SK-N-DZ (cell line): ENCODE measurements at places on chromosomes 1 and 21.

DNA sequence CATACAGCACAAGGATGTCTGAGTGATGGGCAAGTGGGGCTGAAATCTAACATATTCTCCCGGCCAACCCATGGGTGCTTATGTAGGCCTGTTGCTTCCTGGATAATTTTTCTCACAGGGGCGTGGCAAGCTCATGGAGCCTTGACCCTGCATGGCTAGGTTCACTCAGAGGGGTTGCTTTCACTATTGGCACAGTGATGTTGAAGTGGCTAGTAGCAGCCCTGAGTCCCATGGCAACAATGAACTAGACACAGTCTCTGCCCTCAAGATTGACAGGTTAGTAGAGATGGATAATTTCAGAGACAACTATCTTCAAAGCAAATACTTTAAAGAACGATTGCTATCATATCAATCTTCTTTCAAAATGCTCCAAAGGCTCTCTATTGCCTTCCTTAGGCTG is 6.5 kb upstream of the MAB21L3 start:
- DNase-seq, result no peak

DNA sequence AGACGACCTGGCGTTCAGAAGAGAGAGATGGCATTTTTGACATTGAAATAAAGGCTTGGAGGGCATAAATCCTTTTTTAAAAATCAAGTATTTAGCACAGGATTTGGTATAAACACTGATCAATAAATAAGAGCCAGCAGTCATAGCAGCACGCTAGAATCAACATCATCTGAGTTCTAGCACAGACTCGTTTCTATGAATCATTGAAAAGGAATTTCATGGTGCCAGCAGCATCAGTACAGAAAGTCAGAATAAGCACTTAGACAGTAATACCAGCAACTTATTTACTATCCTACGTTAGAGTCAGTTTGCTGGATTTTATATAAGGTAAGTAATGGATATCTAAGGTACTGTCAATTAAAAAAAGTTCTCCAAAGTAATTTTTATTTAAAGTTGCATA is 119.3 kb downstream of the HLCS start:
- no peak for DNase-seq

DNA sequence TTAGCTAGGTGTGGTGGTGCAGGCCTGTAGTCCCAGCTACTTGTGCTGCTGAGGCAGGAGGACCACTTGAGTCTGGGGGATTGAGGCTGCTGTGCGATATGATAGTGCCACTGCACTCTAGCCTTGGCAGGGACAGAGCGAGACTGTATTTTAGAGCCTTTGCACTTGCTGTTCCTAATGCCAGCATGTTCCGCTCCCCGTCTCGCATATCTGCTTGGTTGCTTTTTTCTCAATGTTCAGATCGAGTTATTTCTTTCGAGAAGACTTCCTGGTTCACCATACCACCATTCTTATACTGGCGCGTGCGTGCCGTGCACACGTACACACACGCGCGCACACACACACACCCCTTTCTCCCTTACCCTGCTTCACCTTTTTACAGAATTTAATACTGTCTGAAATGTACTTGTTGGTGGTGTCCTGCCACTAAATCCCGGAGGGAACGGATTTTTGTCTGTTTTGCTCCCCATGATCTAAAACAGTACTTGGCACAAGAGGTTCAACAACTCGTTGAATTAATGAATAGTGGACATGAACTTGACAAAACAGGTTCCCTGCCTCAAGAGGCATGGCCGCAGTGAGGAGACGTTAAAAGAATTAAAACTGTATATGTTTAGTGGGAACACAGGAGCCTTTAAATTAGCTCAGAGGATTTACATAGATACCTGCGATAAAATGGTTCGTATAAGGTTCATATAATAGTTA is 1.1 kb upstream of the RPRD2 start:
- DNase-seq, result peak; percentile 59

GRCh38 chr1:40435471-40435870 is 14.8 kb upstream of the ZFP69B start:
- no peak for DNase-seq

GRCh38 chr1:114448370-114449036 is 62.5 kb downstream of the TRIM33 start:
- DNase-seq, result no peak

GRCh38 chr1:101849356-101849755 is 147.4 kb downstream of the OLFM3 start:
- no peak for DNase-seq

- DNase-seq, result no peak
Measured at GRCh38 chr1:159979257-159979656, 25.2 kb upstream of the SLAMF9 start.

GRCh38 chr1:53860967-53861411 is 22.9 kb upstream of the NDC1 start:
- DNase-seq, result peak; percentile 40

GRCh38 chr1:22851517-22851916 is 121.1 kb downstream of the LACTBL1 start:
- no peak for DNase-seq

DNA sequence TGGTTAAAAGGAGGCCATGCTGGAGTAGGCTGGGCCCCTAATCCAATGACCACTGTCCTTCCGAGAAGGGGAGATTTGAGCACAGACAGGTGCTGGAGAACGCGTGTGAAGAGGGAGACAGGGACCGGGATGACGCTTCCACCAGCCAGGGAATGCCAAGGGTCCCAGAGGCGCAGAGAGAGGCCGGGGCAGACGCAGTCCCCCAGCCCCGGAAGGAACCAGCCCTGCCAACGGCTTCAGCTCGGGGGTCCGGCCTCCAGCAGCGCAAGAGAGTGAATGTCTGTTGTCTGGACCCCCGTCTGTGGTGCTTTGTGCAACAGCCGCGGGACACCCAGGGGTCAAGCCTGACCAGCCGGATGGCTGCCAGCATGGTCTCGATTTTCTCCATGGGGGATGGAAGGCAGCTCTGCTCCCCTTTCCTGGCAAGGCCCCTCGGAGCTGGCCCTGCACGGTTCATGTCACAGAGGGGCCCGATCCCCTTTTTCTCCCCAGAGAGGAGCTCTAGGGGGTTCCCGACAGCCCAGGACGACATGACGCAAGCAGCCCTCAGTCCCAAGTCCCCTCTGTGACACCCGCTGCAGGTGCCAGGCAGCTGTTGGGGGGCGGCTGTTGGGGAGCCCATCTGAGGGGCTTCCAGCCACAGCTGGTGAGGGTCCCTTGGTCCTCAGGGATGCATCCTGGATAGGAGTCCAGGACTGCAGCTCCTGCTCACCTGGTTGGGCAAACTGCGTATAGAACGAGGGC is 73.5 kb downstream of the SIK1 start:
- no peak for DNase-seq

GRCh38 chr1:193456811-193457280 is 270.4 kb upstream of the B3GALT2 start:
- DNase-seq, result no peak

- no peak for DNase-seq
Measured at GRCh38 chr1:37424523-37424922, 49.9 kb upstream of the ZC3H12A start.

DNA sequence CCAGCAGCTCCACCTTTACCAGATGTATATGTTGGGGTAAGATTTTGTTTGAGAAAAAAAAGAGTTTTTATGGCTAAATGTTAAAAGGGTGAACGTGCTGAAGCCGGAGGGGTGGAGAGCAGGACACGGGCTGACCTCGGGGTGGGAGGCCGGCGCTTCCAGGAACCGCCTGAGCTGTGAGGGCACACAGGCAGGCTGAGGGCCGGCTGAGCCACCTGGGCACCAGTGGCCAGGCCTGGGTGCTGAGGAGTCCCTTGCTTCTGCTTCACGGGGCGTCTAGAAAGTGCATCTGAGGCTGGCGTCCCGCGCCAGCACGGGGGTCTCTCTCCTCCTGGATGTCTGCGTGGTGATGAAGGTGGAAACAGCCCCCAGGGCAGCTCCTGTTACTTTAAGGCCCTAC is 33.6 kb upstream of the ADARB1 start:
- no peak for DNase-seq

DNA sequence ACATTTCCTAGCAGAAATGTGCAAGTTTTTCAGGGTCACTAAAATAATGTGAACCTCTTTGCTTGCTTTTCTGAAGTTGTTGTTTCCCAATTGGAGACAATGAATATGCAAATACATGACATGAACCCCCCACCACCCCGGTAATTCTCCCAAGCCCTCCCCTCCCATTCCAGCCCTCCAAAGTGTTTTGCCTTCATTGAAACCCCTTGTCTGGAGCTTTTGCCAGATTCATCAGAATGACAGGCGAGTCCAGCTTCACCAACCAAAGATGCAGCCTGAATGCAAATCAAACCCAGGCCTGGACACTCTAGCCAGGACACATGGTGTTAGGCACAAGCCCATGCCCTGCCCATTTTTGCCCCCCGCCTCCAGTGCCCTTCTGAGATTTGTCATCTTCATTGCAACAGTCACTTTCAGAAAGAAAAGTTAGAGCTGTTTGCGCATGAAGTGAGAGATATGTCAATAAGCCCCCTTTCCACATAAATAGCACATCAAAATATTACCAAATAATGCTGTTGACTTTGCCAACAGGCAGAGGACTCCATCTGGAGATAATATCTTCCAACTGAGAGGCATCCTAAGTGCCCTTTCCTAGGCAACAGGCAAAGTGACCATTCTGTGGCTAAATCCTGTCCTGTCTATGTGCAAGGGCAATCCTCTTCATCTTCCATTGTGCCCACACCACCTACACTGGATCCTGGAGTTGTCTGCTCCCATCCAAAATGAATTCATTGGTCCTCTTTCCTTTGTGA is 145.6 kb upstream of the NFIA start:
- no peak for DNase-seq

DNA sequence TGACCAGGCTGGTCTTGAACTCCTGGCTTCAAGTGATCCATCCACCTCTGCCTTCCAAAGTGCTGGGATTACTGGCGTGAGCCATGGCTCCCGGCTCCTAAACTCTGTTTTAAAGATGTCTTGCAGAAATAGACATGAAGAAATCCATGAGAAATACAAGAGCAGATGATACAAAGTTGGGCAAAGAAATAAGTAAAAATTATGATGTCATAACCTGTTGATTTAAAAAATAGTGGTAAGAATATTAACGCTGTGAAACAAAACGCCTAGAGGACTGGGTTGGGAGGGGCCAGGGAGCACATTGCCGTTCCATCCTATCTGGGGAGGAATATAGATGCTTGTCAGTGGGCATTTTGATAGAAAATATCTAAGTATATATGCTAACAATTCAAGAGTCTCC is 1.2 kb upstream of the ITGB2 start:
- DNase-seq, result no peak

GRCh38 chr1:38685388-38685787 is 174.2 kb downstream of the RRAGC start:
- no peak for DNase-seq

DNA sequence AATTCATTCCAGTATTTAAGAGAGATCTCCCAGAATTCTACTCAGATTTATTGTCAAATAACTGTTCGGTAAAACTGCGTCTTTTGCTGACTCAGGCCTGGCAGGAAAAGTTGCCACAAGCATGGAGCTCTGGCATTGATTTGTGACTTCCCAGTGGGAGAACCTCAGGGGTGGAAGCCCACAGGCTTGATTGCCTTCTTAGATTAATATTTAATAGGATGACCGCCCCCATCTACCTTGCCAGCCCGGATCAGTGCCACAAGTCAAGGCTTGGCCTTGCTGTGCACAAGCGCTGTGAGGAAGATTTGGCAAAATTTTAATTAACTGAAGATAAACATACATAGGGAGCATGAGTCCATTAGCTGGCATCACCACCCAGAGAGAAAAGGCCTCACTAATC is 93.5 kb downstream of the LRIG2 start:
- no peak for DNase-seq

DNA sequence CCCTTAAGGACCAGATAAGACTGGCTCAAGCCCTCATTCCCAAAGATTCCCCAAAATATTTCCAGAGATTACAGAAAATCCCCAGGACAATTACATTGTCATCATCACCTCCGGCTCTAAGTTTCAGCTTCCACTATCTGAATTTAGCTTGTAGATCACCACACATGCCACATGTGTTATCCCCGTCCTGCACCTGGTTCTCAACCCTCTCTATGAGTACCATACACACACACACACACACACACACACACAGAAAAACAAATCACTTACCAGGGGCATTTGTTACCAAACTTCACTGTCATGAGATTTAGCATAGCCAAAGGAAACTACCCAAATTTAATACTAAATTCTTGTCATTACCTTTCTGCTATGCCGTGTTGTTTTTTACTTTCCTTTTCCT is 15.4 kb upstream of the TSPAN1 start:
- no peak for DNase-seq

DNA sequence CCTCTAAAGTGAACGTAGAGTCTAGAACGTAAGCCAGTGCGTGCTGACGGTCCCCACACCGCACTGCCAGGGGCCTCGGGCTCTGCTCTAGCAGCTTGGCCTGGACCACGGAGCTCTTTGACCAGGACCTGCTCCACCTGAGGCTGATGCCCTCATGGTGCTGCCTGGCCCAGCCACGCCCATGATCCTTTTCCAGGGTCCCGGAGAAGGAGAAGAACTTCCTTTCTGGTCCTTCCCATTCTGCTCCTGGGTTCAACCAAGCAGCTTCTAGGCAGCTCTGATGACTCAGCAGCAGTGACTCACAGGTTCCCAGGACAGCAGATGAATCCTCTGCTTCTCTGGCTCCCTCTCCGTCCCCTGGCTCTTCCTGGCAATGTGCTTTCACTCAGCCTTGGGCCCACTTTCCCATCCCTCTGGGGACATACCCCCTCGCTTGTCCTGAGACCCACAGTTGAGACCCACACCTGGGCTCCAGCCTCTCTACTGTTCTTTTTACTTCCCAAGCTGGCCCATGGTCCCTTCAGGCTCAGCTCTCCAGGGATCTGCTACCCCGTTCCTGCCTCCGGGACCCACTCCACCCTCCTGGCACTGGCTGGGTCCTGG is 246.3 kb upstream of the RAB4A start:
- DNase-seq, result no peak

- DNase-seq, result no peak
Measured at GRCh38 chr1:203033287-203033686, 7.0 kb downstream of the PPFIA4 start.

DNA sequence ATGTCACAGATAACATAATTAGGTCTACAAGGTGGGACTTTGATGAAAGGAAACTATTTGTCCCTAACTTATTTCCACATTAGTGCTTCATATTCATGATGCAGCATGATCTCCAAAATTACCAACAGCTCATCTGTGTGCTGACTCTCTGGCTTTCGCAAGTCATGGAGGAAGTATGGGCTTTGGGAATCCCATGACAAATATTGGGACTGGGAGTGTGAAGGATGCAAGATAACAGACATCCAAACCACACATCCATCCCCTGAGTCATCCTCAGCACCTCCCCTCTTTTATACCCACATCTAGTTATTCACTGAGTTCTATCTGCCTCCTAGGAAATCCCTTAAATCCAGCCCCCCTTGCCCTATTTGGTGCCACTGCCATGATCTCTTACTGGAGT is 102.8 kb upstream of the COL24A1 start:
- DNase-seq, result no peak

DNA sequence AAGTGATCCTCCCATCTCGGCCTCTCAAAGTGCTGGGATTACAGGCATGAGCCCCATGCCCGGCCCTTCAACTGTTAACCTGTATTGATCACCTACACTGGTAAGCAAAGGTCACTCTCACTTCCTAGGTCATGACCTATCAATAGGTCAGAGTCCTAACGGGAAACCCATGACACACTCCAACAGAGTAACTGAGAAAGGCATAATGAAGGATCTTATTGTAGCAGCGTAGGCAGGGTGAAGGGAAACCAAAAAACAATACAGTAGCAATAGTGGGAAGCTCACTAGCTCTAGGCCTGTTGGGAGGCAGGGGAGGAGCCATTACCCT is 19.5 kb upstream of the IFNAR1 start:
- DNase-seq, result no peak
